Activated CD4-positive, CD25-positive, alpha-beta regulatory T cell treated with anti-CD3 and anti-CD28 coated beads, Interleukin-2, amount 50 U/mL, for 16 hours (primary cell): ENCODE measurements at places on chromosomes 5 and 9.

DNA sequence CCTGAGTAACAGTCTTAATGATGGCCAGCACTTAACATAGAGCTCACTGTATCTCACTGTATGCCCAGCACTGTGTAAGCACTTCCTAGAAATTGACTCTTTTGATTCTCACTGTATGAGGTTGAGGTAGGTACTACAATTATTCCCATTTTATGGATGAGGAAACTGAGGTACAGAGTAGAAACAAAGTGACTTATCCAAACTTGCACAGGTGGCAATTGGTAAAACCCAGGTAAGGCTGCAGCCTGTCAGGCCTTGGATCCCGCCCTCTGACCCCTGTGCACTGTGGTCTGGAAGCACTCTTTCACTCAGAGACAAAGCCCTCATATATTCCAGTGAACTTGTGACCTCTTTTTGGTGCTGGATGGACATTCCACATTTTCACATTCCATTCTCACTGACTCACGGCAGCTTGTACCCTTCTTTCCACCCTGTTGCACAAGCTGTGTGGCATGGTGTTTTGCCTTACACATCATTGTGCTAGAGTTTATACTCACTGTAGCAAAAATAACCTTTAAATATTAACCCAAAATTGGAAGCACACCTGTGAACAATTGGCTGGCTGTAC lies 21.7 kb downstream of the ANKRD55 start:
- DNase-seq = no peak

- no peak for DNase-seq
Measured at GRCh38 chr9:82410306-82410705, 421.7 kb downstream of the SPATA31D1 start.

GRCh38 chr9:97398999-97399758 lies 12.7 kb upstream of the TDRD7 start:
- DNase-seq = peak; percentile 31

DNA sequence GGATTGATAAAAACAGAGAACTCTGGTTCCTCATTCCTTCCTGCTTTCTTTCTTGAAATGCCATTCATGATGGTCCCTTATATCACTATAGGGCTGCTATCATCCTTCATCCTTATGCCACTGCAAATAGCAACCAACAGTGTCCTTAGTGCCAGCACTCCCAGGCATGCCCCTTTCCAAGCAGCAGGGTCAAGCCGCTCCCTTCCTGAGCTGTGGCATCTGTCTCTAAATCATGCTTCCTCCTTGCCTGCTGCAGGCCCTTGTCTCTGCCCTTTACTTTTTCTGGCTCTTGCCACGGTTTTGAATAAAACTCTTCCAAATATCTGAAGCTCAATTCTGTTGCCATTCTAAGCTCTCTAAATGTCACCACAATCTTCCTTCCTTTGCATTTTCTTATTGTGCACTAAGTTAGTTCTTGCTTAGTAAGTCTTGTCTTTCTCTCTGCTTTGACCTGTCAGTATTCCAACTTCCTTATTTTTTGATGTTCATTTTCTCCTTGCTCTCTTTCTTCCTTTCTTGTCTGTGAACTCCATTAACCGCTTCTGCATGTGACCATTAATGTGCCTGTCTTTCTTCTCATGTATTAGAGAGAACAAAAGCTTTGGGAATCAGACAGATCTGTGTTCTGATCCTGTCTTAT lies 19.9 kb downstream of the TLR4 start:
- DNase-seq = no peak

- DNase-seq = no peak
Measured at GRCh38 chr5:34700078-34700452, 43.9 kb downstream of the RAI14 start.
